T-helper 22 cell (primary cell): ENCODE measurements at places on chromosomes 4 and X.
A peak's percentile ranks its signal among the peaks of the same experiment; 100 is the strongest.

DNA sequence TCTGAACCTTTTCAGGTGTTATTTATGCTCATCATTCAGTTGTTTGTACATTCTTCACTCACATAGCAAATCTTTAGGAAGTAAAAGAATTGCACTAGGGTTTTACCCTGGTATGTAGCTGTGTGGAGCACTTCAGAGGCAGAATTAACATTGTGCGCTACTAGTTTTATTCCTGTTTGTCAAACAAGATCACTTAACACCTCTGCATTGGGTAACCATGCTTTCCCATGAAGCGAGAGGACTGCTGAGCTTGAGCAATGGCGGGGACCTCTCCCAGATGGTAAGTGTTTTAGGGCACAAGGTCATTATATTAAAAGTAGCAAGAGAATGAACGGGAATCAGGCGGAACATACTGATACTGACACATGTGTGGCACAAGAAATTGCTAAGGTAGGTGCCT lies 59.2 kb downstream of the SHROOM3 start:
- no peak for DNase-seq

DNA sequence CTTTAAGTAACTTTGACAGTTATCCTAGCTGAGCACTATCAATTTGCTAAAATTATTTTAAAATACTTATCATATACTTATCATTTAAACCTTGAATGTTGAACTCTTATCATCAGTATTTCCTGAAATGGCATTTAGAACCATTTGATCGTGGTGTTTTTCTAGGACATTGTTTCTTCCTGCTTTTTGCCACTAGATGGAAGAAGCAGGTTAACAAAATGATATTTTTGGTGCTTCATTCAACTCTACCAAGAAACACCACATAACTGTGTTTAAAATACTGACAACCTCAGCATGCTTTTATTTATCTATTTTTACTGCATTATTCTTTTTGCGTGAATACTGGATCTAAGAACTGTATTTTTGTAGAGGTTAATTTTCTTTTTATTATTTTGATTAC lies 44.6 kb downstream of the C4orf33 start:
- no peak for DNase-seq

DNA sequence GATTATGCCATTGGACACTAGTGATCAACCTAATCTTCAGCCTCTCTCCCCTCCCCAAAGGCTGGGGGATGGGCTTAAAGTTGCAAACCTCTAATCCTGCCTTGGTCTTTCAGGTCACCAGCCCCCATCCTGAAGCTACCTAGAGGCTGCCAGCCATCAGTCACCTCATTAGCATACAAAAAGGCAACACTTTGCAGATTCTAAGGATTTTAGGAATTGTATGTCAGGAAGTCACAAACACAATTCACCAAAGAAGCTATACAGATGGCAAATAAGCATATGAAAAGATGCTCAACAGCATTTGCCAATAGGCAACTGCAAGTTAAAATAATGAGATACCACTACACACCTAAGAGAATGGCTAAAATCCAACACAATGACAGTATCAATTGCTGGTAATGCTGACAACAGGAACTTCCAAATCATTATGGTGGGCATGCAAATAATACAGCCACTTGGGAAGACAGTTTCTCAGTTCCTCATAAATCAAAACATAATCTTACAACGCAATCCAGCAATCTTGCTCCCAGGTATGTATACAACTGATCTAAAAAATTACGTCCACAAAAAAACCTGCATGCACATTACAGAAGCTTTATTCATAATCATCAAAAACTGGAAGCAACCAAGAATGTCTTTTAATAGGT lies 9.0 kb upstream of the PIM2 start:
- no peak for DNase-seq

DNA sequence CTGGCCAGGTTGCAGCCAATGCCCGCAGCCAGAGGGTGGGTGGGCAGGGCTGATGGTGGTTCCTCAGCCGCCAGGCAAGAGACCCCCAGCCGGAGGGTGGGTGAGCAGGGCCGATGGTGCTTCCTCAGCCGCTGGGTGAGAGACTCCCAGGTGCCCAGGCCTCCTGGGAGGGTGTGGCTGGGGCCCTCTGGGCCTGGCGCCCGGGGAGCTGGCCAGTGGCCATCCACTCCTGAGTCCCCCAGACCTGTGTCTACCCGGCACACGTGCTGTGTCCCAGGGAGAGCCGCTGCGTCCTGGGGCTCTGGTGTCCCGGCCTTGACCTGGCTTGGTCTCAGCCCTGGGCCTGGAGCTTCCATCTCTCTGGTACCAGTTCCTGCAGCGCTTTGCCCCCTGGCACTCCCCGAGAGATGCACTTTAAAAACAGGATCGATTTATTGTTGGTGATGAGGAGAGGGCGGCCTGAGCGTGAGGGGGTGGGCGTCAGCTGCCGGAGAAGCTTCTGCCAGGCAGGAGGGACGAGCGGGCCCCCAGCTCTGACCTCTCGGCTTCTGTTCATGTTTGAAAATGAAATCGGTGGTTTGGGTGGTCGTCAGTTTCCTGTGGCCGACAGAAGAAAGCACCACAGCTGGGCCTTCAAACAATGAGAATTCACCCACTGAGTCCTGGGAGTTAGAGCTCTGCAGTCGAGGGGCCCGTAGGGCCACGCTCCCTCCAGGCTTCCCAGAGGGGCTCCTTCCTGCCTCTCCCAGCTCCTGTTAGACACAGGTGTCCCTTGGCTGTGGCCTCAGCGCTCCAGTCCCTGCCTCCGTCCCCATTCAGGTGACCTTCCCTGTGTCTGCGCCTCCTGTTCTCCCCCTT lies 6.5 kb downstream of the DOK7 start:
- DNase-seq, result no peak

DNA sequence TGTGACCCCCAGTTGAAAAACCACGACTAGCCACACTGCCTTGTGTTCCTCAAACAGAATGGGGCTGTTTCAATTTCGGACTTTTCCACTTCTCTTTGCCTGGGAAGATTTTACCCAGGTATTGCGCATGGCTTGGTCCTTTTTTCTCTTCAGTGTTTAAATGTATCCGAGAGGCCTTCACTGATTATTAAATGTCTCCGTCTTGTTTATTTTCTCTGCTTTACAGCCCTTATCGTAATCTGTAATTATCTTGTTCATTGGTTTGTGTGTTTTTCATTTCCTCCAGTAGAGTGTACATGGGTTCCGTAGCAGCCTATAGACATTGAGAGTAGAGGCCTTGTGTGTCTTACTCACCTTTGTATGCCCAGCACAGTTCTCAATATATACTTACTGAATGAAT lies 2.4 kb downstream of the MOSPD2 start:
- no peak for DNase-seq

- DNase-seq, result no peak
Observed at GRCh38 chr4:7417639-7418038, 17.1 kb downstream of the PSAPL1 start.

- DNase-seq, result no peak
Observed at GRCh38 chr4:74623041-74623440, 171.3 kb downstream of the BTC start.

DNA sequence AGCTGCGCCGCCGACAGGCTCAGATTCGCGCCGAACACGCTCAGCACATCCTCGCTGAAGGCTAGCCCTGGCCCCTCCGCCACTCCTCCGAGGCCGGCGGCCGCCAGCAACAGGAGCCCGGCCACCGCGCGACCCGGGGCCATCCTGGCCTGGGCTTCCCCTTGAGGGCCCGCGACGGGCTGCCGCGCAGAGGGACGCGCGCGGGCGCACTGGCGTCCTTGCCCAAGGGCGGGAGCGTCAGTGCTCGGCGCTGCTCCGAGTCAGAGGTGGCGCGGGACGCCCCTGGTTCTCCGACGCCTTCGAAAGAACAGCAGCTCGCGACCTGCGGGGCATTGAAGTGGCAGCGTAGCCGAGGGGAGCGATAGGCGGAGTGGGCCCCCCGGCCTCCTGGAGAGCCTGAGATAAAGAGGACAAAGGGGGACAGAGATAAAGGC lies 745 bp downstream of the SLC39A8 start:
- DNase-seq, result peak; percentile 61

DNA sequence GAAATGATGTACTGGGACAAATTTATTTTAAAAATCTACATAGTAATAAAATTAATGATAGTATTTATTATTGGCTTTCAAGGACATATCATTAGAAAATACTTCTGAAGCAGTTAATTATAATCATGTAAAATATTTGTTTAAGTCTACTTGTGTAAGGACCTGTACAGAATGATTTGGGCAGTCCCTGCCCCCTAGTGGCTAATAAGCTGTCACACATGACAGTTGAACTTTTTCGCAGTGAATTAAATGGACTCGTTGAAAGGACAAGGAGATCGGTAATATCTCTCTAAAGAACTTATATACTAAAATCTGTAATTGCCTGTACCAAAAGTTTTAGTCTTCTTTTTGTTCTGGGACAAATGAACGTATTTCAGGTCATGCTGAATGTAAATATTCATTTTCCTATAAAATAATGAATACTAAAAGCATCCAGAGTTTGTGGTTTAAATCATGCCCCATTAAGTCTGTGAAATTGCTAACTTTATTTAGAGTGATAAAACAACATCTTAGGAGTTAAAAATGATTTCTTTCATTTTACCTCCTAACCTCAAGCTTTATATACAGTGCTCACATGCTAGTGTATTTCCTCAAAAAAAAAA lies 13.6 kb downstream of the EXOC1 start:
- DNase-seq, result no peak

DNA sequence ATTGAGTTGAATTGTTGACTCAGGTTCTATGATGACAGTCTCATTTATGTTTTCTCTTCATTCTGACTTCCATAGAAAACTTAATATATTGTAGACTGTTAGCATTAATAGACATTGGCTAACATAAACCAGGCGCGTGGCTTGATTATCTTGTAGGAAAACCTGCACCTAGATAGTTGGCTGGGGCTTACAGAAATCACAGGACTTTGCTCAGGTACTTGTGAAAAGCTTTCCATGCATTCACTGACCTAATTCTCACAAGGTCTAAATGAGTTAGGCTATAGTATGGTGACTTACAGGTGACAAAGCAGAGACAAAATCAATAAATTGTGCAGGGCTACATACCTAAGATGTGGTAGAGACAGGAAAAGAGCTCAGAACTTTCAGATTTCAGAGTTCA lies 212.8 kb downstream of the GPAT3 start:
- DNase-seq, result no peak

- no peak for DNase-seq
Observed at GRCh38 chr4:84644087-84644486, 61.2 kb downstream of the CDS1 start.

GRCh38 chrX:49761481-49761880 lies 65.7 kb upstream of the PAGE1 start:
- no peak for DNase-seq

DNA sequence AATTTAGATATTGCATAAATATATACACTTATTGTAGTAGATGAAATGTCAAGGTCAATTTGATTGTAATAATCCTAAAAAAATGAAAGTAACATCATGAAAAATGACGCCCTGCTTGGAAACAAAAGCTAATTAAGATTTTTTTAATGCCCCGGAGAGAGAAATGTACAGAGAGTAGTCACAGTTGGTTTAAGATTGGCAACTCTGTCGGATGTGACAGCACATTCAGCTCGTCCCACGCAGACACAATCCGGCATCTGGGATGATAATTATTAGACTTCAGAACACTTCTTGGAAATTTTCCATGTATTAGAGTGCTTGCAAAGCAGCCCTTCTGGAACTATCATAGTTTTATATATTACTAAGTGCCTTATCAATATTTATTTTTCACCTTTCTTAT lies 478.0 kb downstream of the PDHA2 start:
- no peak for DNase-seq

DNA sequence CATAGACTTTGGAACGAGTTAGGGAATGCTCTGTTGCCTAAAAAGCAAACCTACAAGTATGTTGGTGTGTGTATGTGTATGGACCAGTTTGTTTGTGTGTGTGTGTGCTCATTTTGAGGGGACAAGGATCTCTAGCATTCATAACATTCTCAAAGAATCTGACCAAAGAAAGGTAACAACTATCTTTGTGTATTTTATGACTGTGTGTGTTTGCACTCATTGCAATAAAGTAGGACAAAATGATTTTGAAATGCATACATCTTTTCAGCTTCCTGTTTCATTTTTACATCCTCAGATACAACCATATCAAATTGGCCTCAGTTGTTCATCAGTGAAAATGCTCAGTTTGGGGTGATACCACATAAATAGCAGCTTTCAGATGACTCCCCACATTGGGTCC lies 8.3 kb upstream of the XK start:
- DNase-seq, result no peak

DNA sequence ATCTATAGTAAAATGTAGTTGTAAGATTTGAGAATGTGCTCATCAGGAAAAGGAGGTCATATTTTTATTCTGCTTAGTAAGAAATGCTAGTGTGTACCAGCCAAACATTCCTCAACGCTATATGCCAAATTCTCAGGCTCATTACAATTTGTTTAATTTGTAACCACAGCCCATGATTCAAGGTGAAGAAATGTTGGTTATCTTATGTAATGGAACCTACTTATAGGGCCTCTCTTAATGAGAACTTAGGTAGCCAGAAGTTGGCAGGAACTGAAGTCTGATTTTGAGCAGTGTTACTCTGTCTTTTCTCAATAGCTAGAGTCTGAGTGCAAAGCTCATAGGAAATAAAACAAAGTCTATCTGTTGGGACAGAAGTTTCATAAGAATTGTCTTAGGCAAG lies 595.0 kb downstream of the GLUD2 start:
- DNase-seq, result no peak

DNA sequence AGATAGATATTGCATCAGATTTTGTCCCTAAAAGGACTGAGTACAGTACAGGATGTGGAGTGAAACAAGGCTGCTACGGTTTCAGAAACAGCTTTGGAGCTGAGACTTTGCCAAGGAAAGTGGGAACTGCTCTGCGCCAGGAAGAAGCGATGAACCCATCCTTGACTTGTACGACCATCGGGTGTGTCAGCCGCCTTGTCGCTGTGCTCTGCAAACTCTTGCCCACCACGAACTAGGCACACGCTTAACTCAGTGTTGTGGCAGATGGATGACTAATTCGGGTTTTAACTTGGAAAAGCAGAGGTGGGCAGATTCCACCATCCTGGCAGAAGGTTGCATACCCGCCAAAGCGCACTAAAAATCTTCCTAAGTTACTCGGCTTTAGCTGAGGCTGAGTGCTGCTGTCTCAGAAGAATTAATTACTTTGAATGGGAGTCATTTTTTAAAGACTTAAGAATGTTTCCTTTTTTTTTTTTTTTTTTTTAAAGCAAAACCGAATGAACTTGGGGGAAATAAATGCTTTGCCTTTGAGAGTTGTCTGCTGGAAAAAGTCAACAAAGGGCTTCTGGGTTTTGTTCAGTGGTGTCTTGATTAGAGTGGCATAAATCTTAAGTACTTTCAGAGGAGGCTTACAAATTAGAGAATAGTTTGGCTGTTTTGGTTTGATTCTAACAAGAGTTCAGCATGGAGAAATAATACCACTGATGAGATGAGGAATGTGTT lies 69.5 kb downstream of the SHROOM2 start:
- DNase-seq, result no peak
